ENCODE measurements at places on chromosomes 5 and 9.

- peak; percentile 27 for DNase-seq
Observed at GRCh38 chr5:169649486-169649885, 12.4 kb downstream of the DOCK2 start.

- no peak for DNase-seq
Observed at GRCh38 chr9:135690836-135691570, 8.3 kb downstream of the SOHLH1 start.

DNA sequence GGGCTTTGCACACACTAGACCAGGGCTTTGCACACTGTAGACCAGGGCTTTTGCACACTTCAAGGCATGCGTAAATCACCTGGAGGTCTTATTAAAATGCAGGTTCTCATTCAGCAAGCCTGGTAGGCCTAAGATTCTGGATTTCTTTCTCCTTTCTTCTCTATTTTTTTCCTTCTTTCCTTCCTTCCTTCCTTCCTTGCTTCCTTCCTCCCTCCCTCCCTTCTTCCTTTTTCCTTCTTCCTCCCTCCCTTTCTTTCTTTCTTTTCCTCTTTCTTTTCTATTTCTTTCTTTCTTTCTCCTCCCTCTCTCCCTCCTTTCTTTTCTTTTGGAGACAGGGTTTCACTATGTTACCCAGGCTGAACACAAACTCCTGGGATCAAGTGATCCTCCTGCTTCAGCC, 24.3 kb upstream of the CNOT6 start:
- no peak for DNase-seq

DNA sequence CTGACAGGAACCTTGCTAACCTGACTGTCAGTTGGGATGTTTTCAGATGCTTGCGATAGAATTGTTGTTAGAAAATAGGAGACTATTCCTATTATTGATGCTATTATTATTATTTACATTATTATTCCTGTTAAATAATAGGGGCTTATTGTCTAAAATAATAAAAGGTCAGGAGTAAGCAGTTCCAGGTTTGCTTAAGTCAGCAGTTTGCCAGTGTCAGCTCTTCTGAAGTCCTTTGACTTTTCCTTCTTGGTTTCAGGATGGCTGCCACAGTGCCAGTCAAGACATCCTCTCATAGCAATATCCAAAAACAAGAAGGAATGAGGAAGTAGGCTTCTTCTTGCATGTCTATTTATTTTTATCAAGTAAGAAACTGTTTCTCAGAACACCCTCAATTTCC, 141.7 kb upstream of the MARCHF11 start:
- no peak for DNase-seq

DNA sequence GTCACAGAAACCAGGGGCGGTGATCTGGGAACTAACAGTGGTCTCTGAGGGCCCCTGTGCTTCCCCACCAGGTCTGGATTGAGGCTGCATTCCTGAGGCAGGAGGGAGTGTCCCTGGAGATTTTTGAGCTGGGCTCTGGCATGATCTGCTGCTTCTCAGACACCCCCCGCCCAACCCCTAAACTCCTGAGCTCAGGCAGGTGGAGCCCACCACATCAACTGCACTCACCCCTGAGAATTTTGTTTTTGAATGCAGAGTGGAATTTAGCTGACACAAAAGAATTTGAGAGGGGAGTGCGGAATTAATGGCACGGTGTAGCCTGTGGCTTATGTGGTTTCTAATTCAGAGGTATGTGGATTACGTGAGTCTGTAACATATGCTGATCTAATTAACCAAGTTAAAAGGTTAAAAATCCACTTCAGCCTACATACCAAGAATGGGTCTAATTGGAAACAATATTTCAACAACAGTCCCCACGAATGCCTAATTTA, 23.9 kb upstream of the CTSL start:
- DNase-seq = no peak

DNA sequence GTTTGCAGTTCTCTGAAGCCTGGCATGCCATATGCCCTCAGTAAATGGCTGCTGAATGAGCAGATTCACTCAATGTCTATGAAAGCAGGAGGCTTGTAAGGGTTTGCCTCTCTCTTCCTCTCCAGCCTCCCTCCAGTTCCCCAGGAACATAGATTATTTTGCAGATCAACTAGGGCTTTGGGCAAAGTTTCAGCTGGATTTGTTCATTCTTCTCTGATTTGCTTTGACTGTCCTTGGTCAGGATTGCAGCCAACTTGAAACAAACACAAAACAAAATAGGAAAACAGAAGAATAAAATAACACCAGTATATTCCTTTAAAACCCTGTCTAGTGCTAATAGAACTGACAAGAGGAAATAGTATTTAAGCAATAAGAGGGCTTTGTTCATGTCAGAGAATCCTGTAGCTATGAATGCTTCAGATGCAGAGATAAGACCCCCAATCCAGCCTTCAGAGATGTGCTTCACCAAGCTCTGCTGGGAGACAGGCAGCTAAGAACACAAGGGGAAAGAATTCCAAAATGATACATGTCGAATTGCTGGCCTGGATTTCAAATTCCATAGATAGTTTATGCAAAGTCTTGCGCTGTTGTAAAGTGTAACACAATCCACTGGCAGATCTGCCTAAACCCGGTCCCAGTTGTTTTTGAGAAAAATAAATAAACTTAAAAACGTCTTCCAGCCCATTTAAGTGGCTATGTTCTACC, 174.3 kb downstream of the PAPPA start:
- DNase-seq = no peak

- no peak for DNase-seq
Observed at GRCh38 chr5:108983461-108984092, 235.9 kb downstream of the FER start.

GRCh38 chr9:18474783-18475182, 830 bp downstream of the ADAMTSL1 start:
- DNase-seq = no peak

- no peak for DNase-seq
Observed at GRCh38 chr5:154370813-154371212, 75.0 kb upstream of the SAP30L start.

DNA sequence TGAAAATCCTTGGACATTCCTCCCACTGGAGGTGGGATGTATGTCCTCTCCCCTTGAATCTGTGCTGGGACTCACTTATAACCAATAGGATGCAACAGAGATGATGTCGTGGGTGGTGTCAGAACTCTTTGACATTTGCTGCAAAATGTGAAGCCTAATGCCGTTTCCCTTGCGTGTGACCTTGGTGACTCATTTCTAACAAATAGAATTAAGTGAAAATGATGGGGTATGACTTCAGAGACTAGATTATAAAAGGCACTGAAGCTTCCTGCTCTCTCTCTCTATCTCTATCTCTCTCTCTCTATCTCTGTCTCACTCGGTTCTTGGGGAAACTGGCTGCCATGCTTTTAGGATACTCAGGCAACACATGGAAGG, 126.1 kb upstream of the STC2 start:
- no peak for DNase-seq
